ENCODE measurements at places on chromosomes 13 and 19.
A peak's percentile ranks its signal among the peaks of the same experiment; 100 is the strongest.

DNA sequence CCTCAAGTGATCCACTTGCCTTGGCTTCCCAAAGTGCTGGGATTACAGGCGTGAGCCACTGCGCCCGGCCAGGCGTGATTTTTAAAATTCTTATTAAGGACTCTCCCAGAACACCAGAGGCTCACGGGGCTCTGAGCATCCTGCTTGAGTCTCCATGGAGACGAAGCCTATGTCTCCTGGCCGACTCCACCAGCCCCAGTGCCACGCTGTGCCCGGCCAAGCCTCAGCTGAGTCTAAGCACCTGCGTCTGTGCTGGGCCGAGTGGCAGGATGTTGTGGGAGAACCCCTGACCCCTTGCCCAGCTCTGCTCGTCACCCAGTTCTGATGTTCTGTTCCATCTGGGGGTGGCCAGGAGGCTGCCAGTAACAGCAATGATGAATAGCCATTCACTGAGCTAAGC, 3.9 kb upstream of the CELF5 start:
- DNase-seq = no peak

- no peak for DNase-seq
Observed at GRCh38 chr13:60435762-60436374, 38.8 kb downstream of the TDRD3 start.

GRCh38 chr13:26663791-26664190, 96.8 kb downstream of the GPR12 start:
- DNase-seq = peak; percentile 32

DNA sequence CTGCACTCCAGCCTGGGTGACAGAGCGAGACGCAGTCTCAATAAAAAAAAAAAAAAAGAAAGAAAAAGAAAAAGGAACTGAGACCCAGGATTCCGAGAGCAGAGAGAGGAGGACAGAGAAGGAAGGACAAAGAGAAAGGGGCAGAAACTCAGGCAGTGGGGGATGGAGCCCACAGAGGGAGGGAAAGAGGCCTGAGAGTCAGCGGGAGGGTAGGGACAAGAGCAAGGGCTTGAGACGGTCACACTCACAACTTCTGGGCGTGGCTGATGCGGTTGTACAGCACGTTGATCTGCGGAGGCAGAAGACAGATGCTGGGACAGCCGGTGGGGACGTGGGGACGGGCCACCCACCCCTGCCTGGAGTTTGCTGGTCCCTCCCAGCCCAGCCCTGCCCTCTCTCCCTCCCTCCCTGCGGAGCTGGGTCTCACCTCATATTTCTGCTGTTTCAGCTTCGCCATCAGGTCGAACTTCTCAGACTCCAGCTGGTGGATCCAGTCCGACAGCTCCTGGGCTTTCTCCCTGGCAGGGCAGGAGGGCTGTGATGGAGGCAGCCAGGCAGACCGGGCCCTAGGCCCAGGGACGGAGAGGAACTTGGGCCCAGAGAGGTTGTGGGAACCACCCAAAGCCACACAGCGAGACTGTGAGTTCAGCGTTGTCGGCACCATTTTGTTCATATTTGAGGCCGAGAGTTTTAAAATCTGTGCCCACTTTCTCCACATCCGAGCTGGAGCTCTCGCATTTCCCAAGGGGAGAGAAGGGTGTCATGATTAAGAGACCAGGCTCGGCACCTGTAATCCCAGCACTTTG, 15.2 kb downstream of the TNNT1 start:
- DNase-seq = no peak

DNA sequence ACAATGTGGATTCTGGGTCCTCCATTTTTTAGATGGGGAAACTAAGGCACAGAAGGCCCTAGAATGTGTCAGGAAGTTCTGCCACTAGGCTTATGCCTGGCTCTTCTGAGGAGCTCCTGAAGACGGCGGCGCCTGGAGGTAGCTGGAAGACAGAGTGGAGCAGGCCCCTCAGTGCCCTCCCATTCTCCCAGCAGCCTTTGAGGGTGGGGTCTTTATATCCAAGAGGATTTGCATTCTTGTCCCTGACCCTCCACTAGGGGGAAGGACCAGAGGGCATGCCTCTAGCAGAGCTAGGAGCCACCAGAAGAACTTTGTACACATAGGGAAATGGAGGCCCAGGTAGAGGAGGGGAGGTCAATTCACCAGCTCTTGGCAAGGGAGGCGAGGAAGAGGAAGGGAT, 9.4 kb downstream of the CELF5 start:
- DNase-seq = no peak

GRCh38 chr13:99418103-99418842, 83.0 kb upstream of the TM9SF2 start:
- DNase-seq = no peak

DNA sequence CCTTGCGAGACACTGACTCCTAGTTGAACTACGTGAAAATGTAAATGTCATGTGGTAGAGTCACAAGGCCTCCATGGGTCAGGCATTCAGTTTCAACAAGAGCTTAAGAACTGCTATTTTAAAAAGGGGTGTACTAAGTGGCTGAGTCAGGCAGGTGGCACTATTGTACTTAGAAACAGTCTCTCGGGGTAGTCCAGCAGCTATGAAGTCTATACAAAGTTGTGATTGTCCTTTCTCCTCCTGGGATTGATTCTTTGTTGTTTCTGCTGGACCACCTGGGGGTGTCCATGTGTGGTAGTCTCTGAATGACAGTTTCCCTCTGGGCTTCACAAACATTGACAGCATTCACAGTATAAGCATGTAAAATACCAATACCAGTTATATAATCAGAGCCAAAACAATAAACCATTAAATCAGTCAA, 33.0 kb downstream of the UGGT2 start:
- DNase-seq = peak; percentile 38

DNA sequence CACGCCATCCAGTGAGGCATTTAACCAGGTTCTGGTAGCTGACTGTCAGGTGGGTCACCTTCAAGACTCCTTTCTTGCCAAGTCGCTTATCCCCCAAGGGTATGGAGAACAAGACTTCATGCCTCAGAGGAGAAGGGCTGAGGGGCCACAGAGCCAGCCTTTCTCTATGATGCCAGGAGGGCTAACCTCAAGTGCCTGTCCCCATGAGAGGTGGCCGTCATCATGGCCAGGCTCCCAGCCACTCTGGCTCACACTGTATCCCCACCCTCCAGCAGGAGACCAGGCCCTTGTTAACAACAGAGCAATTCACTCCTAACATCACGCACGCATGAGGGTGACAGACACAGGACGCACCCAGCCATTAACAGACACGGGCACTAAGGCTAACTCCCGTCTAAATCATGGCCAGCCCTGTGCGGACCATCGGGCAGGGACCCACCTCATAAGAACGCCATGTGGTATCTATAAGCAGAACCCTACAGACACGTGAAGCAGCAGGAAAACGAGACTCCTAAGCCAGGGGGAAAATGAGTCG, 38.6 kb upstream of the ISYNA1 start:
- no peak for DNase-seq

- DNase-seq = no peak
Observed at GRCh38 chr19:11067356-11068113, 21.7 kb upstream of the LDLR start.

DNA sequence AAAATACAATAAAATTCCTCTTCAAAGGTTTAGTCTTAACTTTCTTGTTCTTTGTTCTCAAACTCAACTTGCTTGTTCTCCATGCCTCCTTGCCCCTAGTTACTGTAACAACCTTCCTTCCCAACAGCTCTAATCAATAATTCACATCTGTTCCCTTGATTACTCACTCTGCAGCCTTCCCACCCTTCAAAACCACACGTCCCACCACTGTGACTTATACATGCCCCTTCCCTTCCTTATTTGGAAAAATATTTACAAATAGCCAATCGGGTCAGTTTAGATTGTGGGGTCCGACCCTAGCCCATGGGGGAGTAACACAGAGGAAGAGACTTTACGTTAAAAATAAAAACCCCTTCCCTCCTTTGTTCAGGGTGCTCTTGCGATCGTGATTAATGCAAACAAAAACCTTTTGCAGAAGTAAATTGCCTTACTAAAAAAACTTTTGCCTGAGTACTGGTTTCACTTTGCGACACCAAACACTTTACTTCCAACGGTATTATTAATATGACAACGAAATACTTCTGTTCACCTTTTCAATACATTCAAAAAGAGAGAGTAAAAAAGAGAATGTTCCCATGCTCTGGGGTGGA, 512 bp upstream of the ZNF93 start:
- no peak for DNase-seq
